Peyer's patch (tissue), 4 donors: ENCODE measurements at places on chromosomes 11 and 22.
A peak's percentile ranks its signal among the peaks of the same experiment; 100 is the strongest.

DNA sequence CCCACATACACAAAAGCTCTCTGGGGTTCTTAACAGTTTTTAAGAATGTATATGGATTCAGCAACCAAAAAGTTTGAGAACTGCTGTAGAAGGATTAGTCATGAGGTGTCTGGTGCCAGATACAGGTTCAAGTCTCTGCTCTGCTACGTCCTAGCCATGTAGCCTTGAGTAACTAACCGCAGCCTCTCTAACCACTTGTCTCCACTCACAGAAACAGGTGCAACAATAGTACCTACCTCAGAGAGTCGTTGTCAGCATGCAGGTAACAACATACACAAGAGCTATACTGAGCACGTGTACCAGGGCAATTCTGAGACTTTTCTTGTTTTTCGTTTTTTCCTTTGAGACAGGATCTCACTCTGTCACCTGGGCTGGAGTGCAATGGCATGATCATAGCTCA is 26.9 kb downstream of the CBX7 start:
- DNase-seq, result no peak

- DNase-seq, result no peak
Measured at GRCh38 chr11:16468735-16469453, 112.5 kb upstream of the SOX6 start.

- no peak for DNase-seq
Measured at GRCh38 chr11:60378354-60378753, at the start of gene MS4A7. TSS of gene MS4A7 (plus strand) at chr11:60378532. CDS start at chr11:60383142, 4,610 bp downstream.

GRCh38 chr22:45548991-45549761 is 46.5 kb downstream of the FBLN1 start:
- peak; percentile 74 for DNase-seq

DNA sequence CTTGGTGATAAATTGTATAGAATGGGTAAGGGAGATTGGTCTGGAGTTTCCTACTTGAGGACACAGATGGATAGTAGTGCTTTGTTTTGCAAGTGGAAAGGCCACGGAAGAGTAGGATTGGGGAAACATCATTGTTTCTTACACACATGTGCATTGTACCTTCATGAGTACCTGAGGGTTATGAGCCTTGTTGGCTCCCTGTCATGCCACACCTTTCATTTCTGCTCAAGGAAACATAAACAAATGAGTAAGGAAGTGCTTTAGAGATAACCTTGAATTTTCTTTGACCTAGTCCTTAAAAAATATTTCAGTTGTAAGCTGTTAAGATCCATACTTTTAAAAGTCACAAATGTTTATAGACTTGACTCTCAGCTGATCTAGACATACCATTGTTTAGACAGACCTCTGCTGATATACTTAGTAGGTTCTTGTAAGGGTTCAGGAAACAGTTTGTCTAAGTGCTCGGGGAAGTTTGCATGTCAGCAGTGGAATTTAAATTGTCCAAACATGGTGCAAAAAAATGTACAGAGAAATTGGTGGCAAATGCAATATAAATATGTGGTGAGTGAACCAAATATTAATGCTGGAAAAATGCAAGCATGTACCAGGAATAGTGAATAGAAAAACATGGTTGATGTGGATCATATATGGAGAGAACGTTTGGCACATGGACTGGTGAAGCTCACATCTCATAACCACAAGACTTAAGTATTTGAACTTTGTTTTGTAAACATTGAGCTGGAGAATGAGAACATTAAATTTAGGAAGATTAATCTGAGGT is 40.9 kb downstream of the GAS2 start:
- DNase-seq, result no peak

DNA sequence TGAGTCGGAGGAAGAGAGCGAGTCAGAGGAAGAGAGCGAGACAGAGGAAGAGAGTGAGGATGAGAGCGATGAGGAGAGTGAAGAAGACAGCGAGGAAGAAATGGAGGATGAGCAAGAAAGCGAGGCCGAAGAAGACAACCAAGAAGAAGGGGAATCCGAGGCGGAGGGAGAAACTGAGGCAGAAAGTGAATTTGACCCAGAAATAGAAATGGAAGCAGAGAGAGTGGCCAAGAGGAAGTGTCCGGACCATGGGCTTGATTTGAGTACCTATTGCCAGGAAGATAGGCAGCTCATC is 780 bp downstream of the TRIM44 start:
- no peak for DNase-seq

- DNase-seq, result peak; percentile 40
Measured at GRCh38 chr11:75272391-75272790, 31.8 kb downstream of the TPBGL start.

- DNase-seq, result no peak
Measured at GRCh38 chr11:117921456-117921855, 7.7 kb downstream of the TMPRSS13 start.
